Activated T-cell treated with anti-CD3 and anti-CD28 coated beads, Interleukin-2, amount 50 U/mL, for 1 hour (primary cell): ENCODE measurements at places on chromosomes 6 and 20.

DNA sequence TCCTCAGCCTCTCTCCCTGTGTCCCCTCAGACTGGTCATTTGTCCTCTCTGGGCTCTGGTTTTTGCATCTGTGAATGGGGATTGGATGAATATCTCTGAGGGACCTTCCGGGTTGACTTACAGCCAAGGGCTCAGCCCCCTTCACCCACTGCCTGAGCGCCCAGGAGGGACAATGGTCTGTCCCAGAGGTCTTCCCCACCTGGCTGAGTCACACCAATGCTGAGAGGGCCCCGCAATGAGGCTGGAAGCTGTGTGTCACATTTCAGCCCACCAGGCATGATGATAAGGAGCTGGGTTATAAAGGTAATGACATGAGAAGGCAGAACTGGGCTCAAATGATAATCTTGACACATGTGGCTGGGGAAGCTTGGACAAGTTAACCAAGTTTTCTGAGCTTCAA, 70.5 kb downstream of the TOX2 start:
- DNase-seq, result no peak

- no peak for DNase-seq
Measured at GRCh38 chr6:56758120-56758519, 115.4 kb upstream of the DST start.

- DNase-seq, result no peak
Measured at GRCh38 chr6:135105710-135106109, 51.1 kb upstream of the HBS1L start.

GRCh38 chr6:111087871-111088667, 766 bp downstream of the SLC16A10 start:
- peak; percentile 71 for DNase-seq

- no peak for DNase-seq
Measured at GRCh38 chr6:94559829-94560537, 1017.4 kb upstream of the MANEA start.

- no peak for DNase-seq
Measured at GRCh38 chr6:129920103-129920798, 59.1 kb upstream of the TMEM244 start.
